Activated CD4-positive, alpha-beta T cell treated with anti-CD3 and anti-CD28 coated beads, Interleukin-2, amount 50 U/mL, for 4 hours (primary cell): ENCODE measurements at places on chromosomes 13 and 19.

DNA sequence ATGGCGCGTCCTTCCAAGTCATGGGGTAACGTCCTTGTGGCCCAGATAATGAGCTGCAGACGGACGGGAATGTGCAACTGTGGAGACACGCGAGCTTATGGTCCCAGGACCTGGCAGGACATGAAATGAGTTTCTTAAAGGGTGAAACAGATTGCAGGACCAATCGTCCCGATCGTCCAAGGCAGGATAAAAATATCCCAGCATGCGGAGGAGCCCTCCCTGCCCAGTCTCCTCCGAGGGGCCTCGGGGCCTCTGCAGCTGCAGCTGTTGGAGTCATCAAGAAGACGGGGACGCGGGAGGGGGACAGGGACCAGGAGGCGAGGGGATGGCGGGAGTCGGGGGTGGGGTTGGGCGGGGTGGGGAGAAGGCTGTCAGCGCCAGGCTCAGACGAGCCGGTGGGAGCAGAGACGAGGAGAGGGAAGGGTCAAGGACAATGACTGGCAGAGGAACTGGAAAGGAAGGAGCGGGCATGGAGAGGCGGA lies 14.4 kb upstream of the GARIN5A start:
- DNase-seq = no peak

- no peak for DNase-seq
Measured at GRCh38 chr13:76790526-76790925, 95.7 kb downstream of the KCTD12 start.

- DNase-seq = no peak
Measured at GRCh38 chr13:87769445-87769844, 98.3 kb downstream of the SLITRK5 start.

DNA sequence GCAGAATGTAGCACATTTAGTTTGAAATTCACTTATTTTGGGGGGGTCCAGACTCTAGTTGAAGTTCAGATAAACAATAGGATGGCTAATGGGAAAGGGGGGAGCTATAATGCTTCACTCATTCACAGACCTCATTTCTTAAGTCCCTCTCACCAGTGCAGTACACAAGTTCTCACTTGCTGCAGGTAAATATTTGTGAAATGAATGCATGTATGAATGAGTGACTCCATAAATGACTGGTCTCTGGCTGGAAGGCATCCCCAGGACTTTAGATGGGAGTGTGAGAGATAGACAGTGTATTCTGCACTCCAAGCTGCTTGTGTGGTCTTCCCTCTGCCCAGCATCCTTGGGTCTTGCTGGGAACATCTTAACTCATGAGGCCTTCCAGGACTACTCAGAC lies 169.2 kb downstream of the ZIC5 start:
- no peak for DNase-seq

DNA sequence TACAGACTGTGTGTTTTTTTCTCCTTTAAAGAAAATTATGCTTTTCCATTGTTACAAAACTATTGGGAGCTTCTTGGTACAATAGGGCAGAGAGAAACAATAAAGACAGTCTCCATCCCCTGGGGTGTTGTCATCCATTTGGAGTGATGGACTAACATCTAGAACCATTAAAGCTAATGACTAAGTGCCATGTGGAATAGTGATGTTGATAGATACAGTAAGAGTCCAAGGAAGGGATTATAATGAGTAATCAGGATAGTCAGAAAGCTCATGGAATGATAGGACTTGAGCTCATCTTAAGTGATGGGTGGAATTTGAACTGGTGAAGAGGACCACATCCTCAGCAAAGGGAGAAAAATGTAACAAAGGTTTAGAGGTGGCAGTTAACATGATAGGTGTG lies 24.1 kb upstream of the FRY start:
- no peak for DNase-seq

- peak; percentile 70 for DNase-seq
Measured at GRCh38 chr19:4914736-4915501, 5.6 kb downstream of the UHRF1 start.

DNA sequence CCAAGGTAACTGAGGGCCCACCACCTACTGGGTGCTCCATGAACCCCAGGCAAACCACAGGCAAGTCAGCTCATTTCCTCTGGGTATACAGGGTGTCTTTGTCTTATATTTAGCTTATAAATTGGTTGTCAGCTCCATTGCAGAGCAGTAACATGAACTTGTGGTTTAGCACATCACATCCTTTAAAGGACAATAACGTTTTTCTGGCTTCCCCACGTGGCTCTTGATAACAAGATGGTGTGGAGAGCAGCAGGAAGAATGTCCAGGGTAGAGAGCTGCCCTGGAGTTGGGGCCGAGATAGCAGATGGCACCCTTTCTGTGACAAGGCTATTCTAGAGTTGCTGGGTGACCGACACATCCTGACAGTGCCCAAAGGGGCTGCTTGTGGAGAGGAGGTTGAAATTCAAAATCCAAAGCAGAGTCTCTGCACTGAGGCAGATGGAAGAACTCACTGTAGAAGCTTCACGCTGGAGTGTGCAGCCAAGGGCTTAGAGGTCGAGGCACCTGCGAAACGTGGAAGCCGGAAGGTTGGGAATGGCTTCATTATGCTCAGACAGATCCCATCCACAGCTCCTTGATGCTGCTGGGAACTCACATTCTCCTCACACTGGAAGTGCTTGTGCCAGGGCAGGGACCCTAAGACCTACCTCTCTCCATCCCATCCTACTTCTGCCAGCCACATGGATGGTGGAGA lies 133.0 kb upstream of the FRY start:
- DNase-seq = no peak

GRCh38 chr19:46296722-46297461 lies at the start of gene HIF3A:
HIF3A (plus strand) TSS chr19:46297042; CDS start chr19:46297077, 35 bp downstream.
- DNase-seq = no peak

DNA sequence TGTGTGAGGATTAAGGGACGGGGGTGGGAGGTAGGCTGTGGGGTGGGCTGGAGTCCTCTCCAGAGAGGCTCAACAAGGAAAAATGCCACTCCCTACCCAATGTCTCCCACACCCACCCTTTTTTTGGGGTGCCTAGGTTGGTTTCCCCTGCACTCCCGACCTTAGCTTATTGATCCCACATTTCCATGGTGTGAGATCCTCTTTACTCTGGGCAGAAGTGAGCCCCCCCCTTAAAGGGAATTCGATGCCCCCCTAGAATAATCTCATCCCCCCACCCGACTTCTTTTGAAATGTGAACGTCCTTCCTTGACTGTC lies 5.5 kb downstream of the FOSB start:
- no peak for DNase-seq
